ENCODE measurements at places on chromosomes 5 and 9.

DNA sequence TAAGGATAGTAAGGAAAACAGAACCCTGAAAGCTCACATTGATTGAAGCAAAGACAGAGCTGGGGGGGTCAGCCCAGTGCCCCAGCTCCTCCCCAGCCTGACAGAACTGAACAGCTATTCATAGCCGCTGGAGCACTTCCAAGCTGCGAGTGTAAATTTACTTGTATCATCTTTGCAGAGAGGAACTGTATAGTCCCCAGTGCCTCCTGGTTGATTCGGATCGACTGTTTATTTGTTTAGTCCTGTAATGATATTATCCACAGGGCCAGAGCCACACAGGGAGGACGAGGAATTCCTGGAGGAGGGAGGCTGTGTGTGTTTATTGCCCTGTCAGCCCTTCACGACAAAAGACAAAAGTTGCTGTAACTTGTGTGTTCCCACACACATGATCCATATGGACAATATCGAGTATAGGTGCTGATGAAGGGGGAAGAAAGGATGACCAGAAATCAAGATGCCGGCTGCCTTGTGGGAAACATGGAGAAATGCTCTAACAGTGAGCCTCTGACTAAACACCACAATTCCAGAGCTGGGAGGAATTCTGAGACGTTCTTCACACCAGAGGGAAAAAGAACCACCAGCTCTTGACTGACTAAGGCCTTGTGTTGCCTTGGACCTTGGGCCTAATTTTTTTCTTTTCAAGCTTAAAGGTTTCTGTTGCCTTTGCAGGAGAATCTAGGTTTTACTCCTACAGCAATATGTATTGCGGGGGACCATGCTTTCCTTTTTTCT is 31.1 kb downstream of the FOXD1 start:
- DNase-seq: no peak

DNA sequence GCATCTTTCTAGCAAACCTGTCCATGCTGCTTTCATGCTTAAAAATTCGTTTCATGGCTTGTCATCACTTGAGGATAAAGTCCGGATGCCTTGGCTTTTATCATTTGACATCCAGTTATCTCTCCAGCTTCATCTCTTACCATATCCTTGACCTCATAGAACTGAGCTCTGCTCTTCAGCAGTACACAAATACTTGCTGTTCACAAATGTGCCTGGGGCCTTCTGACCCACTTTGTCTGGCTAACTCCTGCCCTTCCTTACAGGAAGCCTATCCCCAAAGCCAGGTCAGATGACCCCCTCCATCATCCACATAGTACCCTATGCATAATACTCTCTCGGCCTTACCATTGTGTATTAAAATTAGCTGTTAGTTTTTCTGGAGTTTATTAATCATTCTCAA is 249.1 kb downstream of the SAXO1 start:
- DNase-seq: no peak

DNA sequence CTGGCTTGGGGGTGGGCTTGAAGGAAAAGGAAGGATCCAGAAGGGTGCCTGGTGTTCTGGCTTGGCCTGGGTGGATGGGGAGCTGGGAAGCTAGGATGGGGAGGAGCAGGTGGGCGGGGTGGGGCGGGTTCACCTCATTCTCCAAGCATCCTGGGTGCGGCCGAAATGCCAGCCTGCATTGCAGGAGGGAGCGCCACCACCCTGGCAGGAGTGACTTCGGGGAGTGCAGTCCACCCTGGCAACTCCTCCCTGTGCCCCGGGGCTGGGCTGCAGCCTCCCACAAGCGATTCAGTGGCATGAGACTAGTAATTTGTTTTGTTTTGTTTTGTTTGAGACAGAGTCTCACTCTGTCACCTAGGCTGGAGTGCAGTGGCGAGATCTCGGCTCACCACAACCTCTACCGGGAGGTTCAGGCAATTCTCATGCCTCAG is 5.5 kb downstream of the TTC16 start:
- DNase-seq: peak; percentile 39

- no peak for DNase-seq
Observed at GRCh38 chr5:130090569-130091270, 186.5 kb downstream of the CHSY3 start.

- peak; percentile 40 for DNase-seq
Observed at GRCh38 chr9:109967651-109968642, 187.9 kb downstream of the PALM2AKAP2 start.

GRCh38 chr5:91641730-91642350 is 258.7 kb upstream of the ARRDC3 start:
- peak; percentile 28 for DNase-seq

DNA sequence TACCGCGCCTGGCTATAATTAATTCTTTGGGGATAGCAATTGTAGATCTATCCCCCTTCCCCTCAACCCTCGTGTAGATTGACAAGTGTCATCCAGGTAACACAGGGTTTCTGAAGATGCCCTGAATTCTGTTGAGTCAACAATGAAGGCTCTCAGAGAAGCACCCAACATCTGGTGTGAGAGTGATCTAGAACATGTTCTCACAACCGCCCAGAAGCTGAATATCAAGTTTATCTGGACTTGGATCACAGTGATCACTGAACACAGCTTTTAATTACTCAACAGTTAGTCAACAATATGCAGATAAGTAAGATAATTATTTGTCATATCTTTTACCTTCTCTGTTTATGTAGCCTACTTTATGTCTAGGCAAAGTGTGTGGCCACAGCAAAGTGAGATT is 204.2 kb upstream of the RGMB start:
- no peak for DNase-seq

- no peak for DNase-seq
Observed at GRCh38 chr9:97557606-97558095, 56.2 kb downstream of the TMOD1 start.

DNA sequence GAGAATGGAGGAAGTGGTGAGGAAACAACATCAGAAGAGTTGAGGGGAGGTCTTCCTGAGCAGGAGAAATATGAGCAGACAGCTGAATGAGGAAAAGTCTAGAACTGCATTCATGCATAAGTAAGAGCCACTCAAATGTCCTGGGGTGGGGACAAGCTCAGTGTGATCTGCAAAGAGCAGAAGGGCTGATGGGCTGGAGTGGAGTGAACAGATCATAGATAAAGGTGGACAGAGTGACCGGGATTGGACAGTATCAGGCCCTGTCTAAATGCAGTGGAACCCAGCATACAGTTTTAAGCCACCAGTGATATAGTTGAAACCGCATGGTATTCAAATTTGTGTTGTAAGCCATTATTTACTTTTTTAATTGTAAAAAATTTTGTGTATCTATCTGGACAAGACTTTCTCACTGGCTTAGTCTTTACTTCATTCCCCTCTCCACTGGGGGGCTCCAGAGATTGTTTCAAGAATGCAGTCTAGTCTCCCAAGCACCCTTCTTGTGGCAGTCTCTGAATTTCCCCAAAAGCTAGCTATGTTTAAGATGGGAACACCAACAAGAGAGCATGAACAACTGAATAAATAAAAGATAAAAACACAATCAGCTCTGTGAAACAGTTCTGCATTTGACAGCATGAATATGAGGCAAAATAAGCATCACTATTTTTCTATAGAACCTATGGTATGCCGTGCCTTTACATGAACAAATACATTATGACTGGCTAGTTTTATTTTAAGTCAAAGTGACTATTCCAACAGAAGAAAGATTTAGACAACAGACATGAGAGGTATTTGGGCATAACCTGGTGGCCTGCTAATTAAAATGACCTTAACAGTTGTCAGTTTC is 10.7 kb upstream of the STK32A start:
- no peak for DNase-seq

DNA sequence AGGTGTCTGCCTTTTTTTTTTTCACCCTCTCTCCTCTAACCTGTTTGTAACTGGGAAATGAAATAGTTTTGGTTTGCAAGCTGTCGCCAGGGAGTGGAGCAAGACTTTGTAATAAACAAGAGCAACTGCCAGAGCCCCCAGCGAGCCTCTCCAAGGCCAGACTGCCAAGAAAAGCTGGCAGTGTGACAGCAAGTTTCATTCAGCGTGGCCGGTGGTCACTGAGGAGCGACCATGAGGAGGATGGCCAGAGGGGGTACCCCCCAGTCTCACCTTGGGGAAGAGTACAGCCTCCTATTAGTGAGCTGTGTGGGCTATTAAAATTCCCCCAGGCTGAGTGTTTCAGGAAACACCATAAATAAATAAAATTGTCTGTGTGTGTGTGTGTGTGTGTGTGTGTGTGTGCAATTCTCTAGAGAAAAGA is 49.9 kb downstream of the ZFAND5 start:
- no peak for DNase-seq

GRCh38 chr9:118711843-118712242 is 657.4 kb downstream of the BRINP1 start:
- DNase-seq: no peak

- no peak for DNase-seq
Observed at GRCh38 chr5:106875591-106876297, 795.0 kb downstream of the EFNA5 start.

GRCh38 chr5:115855959-115856358 is 14.2 kb downstream of the AP3S1 start:
- DNase-seq: no peak

GRCh38 chr5:12460493-12461261 is 556.4 kb upstream of the CTNND2 start:
- no peak for DNase-seq

DNA sequence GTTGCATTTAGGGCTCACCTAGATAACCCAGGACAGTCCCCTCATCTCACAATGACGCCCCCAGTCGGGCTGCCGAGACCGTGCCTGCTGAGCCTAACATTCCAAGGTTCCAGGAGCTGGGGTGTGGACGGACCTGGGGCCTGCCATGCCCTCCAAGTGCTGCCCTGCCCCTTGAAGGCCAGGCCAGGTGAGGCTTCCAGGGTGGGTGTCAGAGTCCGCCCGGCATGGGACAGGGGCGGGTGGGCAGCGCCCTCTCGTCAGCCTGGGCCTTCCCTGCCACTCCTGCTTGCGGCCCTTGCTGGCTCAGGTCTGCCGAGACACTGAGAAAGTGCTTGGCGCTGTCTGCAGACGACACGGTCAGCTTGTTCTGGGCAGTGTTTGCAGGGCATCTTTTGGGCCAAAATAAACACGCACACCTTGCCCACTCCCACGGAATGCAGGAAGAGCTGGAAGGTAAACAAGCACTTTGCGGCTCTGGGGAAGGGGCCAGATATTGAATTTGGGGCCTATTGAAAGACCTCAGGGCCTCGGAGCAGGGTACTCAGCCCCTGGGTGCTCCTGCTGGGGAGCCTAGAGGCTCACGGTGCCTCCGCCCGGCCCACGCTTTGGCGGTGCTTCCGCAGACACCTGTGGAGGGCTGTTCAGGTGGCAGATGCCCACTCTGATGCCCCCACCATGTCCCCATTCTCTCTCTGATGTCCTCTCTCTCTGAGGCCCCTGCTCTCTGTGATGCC is 4.2 kb upstream of the SCGB3A1 start:
- no peak for DNase-seq

DNA sequence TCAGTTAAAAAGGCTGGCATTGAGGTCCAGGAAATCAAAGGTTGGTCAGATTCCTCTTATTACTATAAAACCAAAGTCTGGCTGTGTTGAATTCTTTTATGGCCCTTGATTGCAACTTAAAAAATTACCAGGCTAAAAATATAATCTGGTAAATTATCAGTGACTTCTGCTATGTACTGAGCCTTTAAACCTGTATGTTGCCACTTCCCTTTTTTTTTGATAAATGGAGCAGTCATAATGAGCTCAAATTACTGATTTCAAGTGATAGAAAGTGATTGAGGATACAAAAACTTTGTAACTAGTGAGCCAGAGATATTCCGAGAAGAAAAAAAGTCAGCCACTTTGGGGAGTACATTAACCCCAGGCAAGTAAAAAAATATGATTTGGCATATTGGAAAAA is 100.1 kb downstream of the GIN1 start:
- DNase-seq: no peak

- no peak for DNase-seq
Observed at GRCh38 chr5:137305971-137306602, 193.0 kb downstream of the SPOCK1 start.

- DNase-seq: peak; percentile 32
Observed at GRCh38 chr5:139385061-139386049, 2.3 kb upstream of the SLC23A1 start.

- DNase-seq: no peak
Observed at GRCh38 chr5:168270476-168270875, 21.0 kb upstream of the WWC1 start.

GRCh38 chr5:10448754-10449360 is 7.2 kb downstream of the ROPN1L start:
- DNase-seq: no peak

GRCh38 chr9:27548055-27548741 is 18.6 kb upstream of the MOB3B start:
- DNase-seq: no peak

GRCh38 chr5:164868761-164869160 is 1363.3 kb downstream of the MAT2B start:
- DNase-seq: no peak

GRCh38 chr5:108728566-108729241 is 19.0 kb upstream of the FER start:
- DNase-seq: peak; percentile 45

GRCh38 chr9:33659921-33660320 is 135.4 kb upstream of the PRSS3 start:
- DNase-seq: no peak

DNA sequence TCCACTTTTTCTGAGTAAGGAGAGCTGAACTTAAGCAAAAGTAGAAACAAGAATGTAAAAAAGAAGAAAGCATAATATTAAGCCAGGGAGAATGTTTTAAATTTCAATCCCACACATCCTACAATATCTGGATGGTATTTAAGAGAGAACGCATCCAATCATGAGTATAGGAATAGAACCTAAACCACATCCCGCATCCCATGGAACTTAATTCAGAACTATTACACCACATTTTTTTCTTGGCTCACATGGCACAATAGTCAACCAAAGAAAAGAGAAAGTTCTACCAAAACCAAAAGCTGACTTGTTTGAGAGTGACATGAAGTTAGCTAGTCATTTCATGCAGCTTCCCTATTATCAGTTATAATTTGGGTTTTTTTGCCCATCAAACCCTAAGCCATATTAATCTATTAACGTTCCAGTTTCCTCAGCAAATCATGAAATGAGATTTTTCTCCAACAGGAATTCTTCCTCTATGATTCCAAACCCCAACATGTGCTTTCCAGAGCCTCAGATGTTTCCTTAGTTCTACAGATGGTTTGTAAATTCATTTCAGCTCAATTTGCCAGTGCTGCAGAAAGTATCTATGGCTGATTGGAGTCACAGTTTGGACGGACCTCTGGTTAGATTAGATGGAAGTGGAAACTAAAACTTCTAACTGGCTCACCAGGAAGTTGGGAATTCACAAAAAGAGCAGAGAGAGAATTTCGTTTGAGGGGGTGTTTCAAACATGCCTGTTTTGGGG is 22.5 kb downstream of the ADAMTSL1 start:
- no peak for DNase-seq

- no peak for DNase-seq
Observed at GRCh38 chr5:74953937-74954720, 87.9 kb upstream of the FAM169A start.
